ENCODE measurements at places on chromosomes 16 and 17. TPM values are rescaled to one million over a fixed set of nuclear protein-coding genes. Genes with fewer than 3 reads are reported as not detected.
A peak's percentile ranks its signal among the peaks of the same experiment; 100 is the strongest.

The SLC16A11 gene
- 0.18 TPM for polyA plus RNA-seq

DNA sequence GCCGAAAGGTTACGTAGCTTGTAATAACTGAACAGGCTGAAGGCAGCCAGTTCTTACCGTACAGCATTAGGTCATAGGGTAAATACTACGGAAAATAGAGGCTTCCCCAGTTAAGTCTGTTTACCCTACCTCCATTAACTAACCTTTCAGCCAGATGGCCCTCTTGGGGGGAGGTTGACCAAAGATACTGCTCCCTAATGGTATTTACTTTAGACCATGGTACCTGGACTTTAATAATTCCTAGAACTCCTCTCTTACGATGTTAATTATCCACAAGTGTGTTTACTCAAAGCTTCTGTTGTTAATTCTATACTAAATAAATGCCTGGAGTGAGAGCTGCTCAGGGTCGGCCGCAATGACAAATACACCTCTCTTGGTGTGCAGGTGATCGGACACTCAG, 9.8 kb upstream of the ADAT1 start:
- H3K27ac ChIP-seq = no peak overlapping the region
- H3K27me3 ChIP-seq = no peaks in the 10 kb centered on the region
- no peak overlapping the region for H3K4me3 ChIP-seq
- DNase-seq = no peak
- no peaks in the 10 kb centered on the region for H3K4me1 ChIP-seq
- H3K36me3 ChIP-seq = peaks cover 68% of the 10 kb centered on the region

GRCh38 chr17:8153957-8154607, 1.9 kb upstream of the PER1 start:
- peak; percentile 81 for DNase-seq
- peaks cover 13% of the 10 kb centered on the region for H3K36me3 ChIP-seq
- peak overlapping the region; percentile 95 for H3K27ac ChIP-seq
- H3K4me1 ChIP-seq = peaks cover 50% of the 10 kb centered on the region
- peak overlapping the region; percentile 12 for H3K4me3 ChIP-seq

- no peak overlapping the region for H3K4me3 ChIP-seq
- H3K27ac ChIP-seq = no peak overlapping the region
- H3K36me3 ChIP-seq = no peaks in the 10 kb centered on the region
- H3K27me3 ChIP-seq = no peaks in the 10 kb centered on the region
- H3K4me1 ChIP-seq = no peaks in the 10 kb centered on the region
- no peak for DNase-seq
Observed at GRCh38 chr16:55171241-55171640, 152.8 kb upstream of the IRX6 start.

GRCh38 chr16:81600275-81600674, 155.7 kb downstream of the CMIP start:
- H3K36me3 ChIP-seq = no peaks in the 10 kb centered on the region
- peak; percentile 81 for DNase-seq
- H3K27ac ChIP-seq = 0 out of 2 replicates have a peak overlapping the region, but pooled peaks have one; percentile 1
- no peaks in the 10 kb centered on the region for H3K27me3 ChIP-seq
- no peak overlapping the region for H3K4me3 ChIP-seq

DNA sequence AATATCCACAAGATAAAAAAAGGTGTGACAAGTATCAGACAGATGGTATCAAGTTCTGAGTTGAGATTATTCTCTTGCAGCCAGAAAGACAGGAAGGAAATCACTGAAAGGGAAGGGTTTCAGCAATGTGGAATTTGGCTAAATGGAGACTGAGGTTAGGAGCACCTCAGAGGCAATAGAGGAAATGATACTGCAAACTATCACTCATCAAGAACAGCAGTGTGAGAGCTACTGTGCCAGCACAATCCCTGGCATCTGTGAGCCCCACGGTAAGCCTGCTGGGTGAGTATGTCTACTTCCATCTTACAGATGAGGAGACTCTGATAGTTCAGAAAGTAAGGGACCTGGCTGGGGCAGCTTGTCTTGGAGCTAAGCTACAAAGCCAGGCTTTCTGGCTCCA, 162.0 kb downstream of the SALL1 start:
- no peak overlapping the region for H3K27ac ChIP-seq
- H3K4me1 ChIP-seq = no peaks in the 10 kb centered on the region
- H3K4me3 ChIP-seq = no peak overlapping the region
- H3K27me3 ChIP-seq = no peaks in the 10 kb centered on the region

- DNase-seq = no peak
- no peaks in the 10 kb centered on the region for H3K27me3 ChIP-seq
- H3K36me3 ChIP-seq = peaks cover 2% of the 10 kb centered on the region
- H3K4me3 ChIP-seq = no peak overlapping the region
- no peak overlapping the region for H3K27ac ChIP-seq
Observed at GRCh38 chr17:27322690-27323508, 29.0 kb downstream of the WSB1 start.

- no peak overlapping the region for H3K4me3 ChIP-seq
- peaks cover 9% of the 10 kb centered on the region for H3K4me1 ChIP-seq
- H3K27me3 ChIP-seq = no peaks in the 10 kb centered on the region
- H3K36me3 ChIP-seq = peaks cover 9% of the 10 kb centered on the region
Observed at GRCh38 chr16:17412221-17412620, 58.5 kb downstream of the XYLT1 start.

DNA sequence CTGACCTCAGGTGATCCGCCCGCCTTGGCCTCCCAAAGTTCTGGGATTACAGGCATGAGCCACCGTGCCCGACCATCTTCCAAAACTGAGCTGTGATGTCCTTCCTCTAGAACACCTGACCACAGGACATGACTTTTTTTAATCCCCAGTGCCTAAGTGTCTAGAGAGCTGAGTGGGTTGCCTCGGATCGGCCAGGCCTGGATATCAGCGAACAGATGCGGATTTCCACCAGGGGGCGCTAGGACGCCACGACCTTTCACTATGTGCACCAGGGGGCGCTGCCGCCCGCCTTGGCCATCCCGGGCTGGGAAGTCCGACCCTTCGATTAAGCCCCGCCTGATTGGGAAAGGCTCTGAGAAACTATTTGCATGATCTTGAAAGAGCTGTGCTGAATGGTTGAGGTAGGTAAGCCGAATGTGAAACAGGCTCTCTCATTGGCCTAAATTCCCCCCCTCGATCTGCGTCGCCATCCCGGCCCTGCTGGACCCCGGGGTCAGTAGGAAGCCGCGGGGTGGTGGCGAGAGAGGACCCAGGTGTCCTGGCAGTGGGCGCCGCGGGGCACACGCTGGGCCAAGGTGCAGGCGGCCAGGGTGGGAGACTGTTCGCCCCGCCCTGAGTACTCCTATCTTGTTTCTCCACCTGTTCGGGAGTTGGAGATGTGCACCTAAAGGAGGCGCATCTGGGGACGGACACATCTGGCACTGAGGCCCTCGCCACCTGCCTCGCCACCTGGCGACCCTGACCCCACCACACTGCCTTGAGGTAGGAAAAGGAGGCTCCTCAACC, at the start of gene ACBD4:
TSS of gene ACBD4 (plus strand) at position 496 of the 786 bp plus-strand sequence. CDS start 458 bp downstream, outside the sequence.
- H3K4me1 ChIP-seq = no peaks in the 10 kb centered on the region
- peak within 1 kb of the TSS; percentile 85 for H3K4me3 ChIP-seq
- peak; percentile 96 for DNase-seq
- H3K27ac ChIP-seq = peak within 1 kb of the TSS; percentile 60
- no peaks in the 10 kb centered on the region for H3K36me3 ChIP-seq

DNA sequence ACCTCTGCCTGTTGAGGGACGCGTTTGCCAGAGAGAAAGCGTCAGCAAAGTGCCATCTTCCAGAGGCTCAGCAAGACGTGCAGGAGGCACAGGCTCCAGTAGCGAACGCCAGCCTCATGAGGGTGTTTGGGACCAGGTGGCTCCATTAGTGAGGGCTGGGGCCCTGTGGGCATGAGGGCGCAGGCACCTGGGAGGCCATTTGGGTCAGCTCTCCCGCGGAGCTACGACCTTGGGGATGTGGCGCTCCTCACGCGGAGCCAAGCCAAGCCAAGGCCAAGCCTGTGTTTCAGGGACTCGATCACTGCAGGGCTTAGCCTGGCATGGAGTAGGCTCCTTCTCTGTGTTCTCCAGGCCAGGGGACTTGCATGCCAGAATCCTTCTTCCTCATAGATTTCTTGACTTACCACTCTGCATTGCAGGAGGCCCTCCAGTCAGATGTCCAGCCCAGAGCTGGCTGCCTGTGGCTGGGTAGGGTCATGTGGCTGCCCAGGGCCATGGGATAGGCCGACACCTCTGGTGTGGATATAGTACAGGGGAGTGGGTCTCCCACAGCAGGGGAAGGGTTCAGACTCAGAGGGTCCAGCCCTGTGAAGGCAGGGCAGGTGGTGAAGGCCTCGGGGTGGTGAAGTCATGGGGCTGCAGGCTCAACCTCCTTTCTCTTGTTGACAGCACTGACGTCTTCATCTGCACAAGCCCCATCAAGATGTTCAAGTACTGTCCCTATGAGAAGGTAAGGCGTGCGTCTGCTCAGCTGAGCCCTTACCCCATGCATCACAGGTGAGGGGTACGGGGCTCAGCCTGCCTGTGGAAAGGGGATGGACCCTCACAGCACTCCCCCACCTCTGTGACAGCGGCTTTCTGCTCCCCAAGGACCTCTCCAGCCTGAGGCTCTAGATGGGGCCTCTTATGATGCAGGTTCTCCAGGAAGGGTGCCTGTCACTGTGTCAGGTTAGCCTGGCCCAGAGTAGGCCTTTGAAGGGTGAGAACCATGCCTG, 19.6 kb downstream of the NT5M start:
- no peaks in the 10 kb centered on the region for H3K36me3 ChIP-seq
- no peak for DNase-seq
- H3K27me3 ChIP-seq = no peaks in the 10 kb centered on the region
- H3K4me3 ChIP-seq = no peak overlapping the region

DNA sequence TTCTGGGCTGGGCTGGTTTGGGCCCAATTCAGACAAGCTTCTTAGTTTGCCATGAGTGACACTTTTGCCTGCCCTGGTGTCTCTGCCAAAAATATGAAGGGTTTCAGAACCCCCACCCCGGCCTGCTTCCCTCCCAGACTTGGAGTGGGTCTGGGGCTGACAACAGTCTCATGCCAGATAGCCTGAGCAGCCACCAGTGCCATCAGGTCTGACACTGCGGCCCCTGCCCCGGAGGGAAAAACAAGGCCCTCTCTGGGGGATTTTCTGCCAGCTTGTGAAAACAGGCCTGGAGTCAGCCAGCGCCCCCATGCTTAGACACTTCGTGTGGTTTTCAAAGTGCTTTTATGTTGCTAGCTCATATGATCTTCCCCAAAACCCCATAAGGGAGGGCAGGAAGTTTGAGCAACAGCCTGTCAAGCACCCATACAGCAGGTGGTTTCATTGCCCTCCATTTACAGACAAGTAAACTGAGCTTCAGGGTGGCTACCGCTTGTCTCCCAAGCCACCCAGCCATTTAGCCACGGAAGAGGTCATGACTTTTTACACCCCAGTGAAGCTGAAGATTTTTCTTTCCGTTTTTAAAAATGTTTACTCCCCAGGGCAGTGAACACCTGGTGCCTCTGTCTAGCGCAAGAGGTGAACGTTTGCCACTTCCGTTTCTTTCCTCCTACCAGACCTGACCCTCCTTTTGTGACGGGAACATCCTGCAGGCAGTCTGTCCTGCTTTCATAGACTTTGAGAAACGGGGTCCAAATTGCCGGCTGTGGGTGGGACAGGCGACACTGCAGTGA, 300.6 kb downstream of the SEC14L1 start:
- H3K36me3 ChIP-seq = no peaks in the 10 kb centered on the region
- peaks cover 32% of the 10 kb centered on the region for H3K4me1 ChIP-seq
- no peak overlapping the region for H3K27ac ChIP-seq
- no peak for DNase-seq
- H3K27me3 ChIP-seq = no peaks in the 10 kb centered on the region

- H3K27me3 ChIP-seq = no peaks in the 10 kb centered on the region
- no peak for DNase-seq
- no peak overlapping the region for H3K4me3 ChIP-seq
- H3K27ac ChIP-seq = no peak overlapping the region
- H3K4me1 ChIP-seq = no peaks in the 10 kb centered on the region
Observed at GRCh38 chr17:3866276-3866675, 20.2 kb upstream of the NCBP3 start.

Measured in SK-N-SH (cell line).